Endodermal cell (in vitro differentiated cells): ENCODE measurements at places on chromosomes 12 and 14. TPM values are rescaled to one million over a fixed set of nuclear protein-coding genes. Genes with fewer than 3 reads are reported as not detected.

- no peaks in the 10 kb centered on the region for H3K27me3 ChIP-seq
- no peak overlapping the region for H3K27ac ChIP-seq
- no peak overlapping the region for H3K4me3 ChIP-seq
- H3K4me1 ChIP-seq = peaks cover 11% of the 10 kb centered on the region
- H3K36me3 ChIP-seq = no peaks in the 10 kb centered on the region
- DNase-seq = no peak
Measured at GRCh38 chr12:108446766-108447165, 68.3 kb upstream of the FICD start.

DNA sequence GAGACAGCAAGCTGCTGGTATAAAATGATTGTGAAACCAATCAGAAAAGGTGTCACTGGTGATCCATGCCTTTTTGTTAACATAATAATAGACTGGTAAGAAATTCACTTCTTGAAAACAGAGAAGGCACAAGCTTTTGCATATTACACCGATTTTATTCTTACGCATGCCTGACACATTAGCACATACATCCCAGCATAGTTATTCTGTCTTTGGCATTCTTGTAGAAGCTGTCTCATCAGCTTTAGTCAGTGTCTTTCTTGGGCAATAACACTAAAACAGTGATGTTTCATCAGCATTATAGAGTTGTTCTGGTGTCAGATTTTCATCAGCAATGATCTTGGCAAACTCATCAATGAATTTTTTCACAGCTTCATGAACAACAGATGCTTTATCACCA lies 283.4 kb upstream of the TMTC1 start:
- no peak overlapping the region for H3K4me3 ChIP-seq
- H3K4me1 ChIP-seq = peaks cover 4% of the 10 kb centered on the region
- DNase-seq = no peak
- H3K27me3 ChIP-seq = no peaks in the 10 kb centered on the region

DNA sequence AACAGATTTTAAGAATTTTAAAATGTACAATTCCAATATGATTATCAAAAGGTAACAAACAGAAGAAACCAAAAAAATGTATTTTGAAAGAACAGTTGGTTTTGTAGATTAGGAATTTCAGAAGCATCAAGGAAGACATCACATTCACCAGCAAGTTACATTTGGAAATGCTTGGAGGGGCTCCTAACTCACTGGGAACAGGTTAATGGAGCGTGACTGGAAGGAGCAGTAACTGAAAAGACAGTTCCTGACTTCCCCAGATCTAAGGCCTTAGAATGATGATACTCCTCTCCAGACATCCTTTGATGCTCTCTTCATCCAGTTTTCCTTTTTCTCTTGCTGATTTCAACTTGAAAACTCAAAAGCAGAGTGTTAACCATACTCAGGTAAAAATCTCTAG lies 220.0 kb upstream of the EGLN3 start:
- H3K27me3 ChIP-seq = no peaks in the 10 kb centered on the region
- no peak for DNase-seq
- H3K4me1 ChIP-seq = no peaks in the 10 kb centered on the region
- no peaks in the 10 kb centered on the region for H3K36me3 ChIP-seq
- H3K27ac ChIP-seq = no peak overlapping the region

CTDSP2 gene
- 137 to 167 TPM (median 145 TPM) in 3 replicates for total RNA-seq

- H3K27me3 ChIP-seq = no peaks in the 10 kb centered on the region
- no peak for DNase-seq
- no peak overlapping the region for H3K4me3 ChIP-seq
- no peak overlapping the region for H3K27ac ChIP-seq
- H3K36me3 ChIP-seq = no peaks in the 10 kb centered on the region
- no peaks in the 10 kb centered on the region for H3K4me1 ChIP-seq
Measured at GRCh38 chr12:115109863-115110262, 425.9 kb upstream of the TBX3 start.

DNA sequence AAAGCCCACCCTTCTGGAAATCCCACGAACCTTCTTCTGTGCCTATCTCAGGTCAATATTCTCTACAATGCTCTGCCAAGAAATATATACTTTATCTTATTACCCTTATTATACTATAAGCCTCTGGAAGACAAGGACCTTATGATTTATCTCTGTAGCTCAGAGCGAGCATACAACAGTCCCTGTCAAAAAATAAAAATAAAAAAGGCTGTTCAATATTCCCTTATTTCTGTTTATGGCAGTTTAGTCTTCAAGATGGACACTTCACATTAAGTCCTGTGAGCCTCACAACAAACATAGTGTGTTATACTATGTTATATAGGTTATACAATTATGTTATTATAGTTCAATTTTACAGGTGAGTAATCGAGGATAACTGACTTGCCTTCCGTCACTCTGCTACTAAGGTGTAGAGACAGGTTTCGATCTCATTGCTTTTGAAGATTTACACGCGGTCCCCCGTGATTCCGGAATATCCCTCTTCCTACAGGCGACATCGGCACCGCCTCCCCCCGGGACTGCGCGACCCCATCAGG lies 562 bp downstream of the EAPP start:
- peaks cover 21% of the 10 kb centered on the region for H3K36me3 ChIP-seq
- no peaks in the 10 kb centered on the region for H3K27me3 ChIP-seq
- peak overlapping the region; percentile 94 for H3K27ac ChIP-seq
- DNase-seq = no peak
- H3K4me3 ChIP-seq = peak overlapping the region; percentile 100
- no peaks in the 10 kb centered on the region for H3K4me1 ChIP-seq

PLBD1 gene
- 32.5 and 37.5 TPM in 2 replicates for total RNA-seq

- DNase-seq = no peak
- no peaks in the 10 kb centered on the region for H3K36me3 ChIP-seq
- no peak overlapping the region for H3K27ac ChIP-seq
Measured at GRCh38 chr12:17159506-17160300, 553.7 kb upstream of the LMO3 start.

TAS2R10 gene
- 0.88 to 1.2 TPM in 2 of 3 replicates, not detected in the other for total RNA-seq
